ENCODE measurements at places on chromosomes 7 and 10. TPM values are rescaled to one million over a fixed set of nuclear protein-coding genes. Genes with fewer than 3 reads are reported as not detected.

GRCh38 chr10:127013691-127014473, 108.7 kb downstream of the DOCK1 start:
- peak; percentile 17 for ATAC-seq

GRCh38 chr7:128275681-128276080, 34.6 kb downstream of the LEP start:
- ATAC-seq, result no peak

GRCh38 chr10:26367771-26368170, 70.4 kb upstream of the APBB1IP start:
- ATAC-seq, result no peak

GRCh38 chr10:103695584-103696005, 159.8 kb downstream of the SH3PXD2A start:
- no peak for ATAC-seq

GJD4 gene
- total RNA-seq, result not detected

DNA sequence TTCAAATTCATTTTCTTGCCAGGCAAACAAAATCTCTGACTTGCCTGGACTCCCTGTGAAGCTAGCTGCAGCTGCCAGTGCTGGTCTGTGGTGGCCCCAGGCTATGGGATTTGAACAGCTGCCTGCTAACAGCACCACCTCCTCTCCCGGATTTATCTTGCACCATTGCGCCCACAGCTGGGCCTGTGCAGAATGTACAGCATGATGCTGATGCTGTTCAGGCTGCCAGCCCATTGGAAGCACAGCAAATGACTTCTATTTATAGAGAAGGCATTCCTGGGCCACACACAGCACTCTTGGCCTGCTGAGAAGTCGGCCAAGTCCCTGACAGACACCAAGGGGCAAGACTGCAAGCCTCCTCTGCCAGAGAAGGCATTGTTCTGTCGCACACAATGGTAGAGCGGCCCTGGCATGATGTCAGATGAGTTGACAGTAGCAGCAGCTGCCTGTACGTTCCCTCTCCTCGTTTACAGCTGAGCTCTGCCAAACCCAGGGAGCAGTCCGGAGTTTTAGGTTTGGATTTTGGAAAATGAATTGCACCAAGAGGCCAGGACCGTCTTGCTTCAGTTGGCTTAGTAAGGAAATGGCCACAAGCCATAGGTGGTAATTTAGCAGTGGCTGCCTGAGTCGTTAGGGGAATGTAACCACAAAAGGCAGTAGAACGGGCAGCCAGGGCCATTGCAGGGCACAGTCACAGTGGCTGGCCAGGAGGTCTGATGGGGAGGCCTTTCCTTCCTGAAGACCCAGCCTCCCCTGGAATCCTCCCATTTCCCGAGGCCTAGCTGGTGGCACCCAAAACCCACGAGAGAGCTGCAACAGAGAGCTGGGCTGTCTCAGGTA, 38.5 kb downstream of the MTURN start:
- peak; percentile 87 for ATAC-seq

Measured in esophagus mucosa (tissue), 1 donor.